ENCODE measurements at places on chromosomes 1 and 21.

DNA sequence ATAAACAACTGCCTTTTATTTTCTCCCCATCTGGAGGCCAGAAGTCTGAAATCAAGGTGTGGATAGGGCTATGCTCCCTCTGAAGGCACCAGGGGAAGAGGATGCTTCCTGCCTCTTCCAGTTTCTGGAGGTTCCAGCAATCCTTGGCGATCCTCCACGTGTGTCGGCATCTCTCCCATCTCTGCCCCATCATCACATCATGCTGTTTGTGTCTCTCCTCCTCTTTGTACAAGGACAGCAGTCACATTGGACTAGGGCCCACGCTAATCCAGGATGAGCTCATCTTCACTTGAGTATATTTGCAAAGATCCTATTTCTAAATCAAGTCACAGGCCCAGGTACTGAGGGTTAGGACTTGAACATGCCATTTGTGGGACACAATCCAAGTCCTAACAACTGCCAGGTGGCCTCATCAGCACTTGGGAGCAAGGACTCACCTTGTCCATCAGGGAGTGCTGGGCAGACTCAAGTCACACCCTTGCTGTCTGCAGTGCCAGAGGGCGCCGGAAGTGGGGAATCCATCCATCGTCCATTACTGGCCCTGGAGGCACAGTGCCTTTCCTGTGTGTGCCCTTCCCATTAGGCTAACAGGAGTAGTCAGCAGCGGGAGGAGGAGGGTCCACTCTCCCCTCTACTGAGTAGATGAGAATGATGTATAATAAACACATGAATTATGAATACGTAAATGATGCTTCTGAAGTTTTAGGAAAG lies 185.4 kb upstream of the AJAP1 start:
- no peak for DNase-seq

- no peak for DNase-seq
Measured at GRCh38 chr1:214423045-214423444, 128.4 kb downstream of the PTPN14 start.

GRCh38 chr1:208002672-208003071 lies 91.7 kb upstream of the CD34 start:
- DNase-seq: no peak

DNA sequence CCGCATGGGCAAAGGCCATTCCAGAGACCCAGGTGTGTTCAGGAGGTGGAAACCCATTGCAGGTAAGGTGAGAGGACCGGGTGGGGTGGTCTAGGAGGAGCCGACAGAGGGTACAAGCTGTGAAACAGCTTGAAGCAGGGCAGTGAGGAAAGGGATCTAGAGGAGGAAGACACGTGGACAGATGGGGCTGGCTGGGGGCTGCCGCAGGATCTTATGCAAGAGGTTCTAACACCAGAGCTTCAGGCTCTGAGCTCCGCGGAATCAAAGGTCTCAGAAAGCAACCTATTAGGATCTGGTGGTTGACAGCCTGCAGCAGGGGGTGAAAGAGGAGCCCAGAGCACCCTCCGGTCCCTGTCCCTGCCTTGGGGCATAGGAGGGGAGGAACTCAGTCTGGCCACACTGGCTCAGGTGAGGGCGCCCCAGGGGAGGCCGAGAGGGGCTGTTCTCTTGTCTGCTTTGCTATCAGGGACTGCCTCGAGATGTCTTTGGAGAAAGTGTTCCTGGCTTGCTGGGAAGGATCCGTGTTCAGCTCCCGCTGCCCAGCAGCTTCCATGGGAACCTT lies 1.9 kb downstream of the TFF1 start:
- no peak for DNase-seq

DNA sequence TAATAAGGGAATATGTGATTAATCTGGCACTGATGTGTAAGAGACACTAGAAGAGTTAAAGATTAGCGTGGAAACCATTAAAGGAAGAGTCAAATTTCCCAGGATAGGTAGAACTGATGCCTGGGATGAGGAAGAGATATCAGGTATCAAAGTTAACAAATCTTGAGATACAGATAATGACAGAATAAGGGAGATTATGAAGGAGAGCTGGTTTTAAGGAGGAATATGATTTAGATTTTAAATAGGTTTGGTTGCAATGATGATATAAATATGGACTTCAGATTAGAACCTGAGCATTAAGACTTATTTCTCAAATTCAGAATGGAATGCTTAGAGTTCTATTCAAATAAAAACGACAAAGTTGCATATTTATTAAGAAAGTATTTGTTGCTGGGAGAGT lies 26.2 kb downstream of the MAGI3 start:
- DNase-seq: no peak

DNA sequence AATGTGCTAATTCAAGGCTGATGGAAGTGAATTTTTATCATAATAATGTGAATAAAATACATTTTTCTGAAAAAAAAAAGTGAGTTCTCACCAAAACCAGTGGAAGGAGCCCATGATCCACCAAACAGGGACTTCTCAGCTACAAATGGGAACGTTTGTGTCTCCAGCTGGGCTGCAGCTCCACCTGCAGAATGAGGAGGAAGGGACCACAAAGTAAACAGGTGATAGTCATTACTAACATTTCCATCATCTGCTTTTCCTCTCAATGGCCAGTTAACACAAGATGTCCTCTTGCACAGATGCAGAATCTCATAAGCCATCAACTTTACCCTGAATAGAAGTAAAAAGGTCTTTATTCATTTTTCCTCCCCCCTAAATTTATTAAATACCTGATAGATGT lies 246.2 kb downstream of the MRPL39 start:
- no peak for DNase-seq

DNA sequence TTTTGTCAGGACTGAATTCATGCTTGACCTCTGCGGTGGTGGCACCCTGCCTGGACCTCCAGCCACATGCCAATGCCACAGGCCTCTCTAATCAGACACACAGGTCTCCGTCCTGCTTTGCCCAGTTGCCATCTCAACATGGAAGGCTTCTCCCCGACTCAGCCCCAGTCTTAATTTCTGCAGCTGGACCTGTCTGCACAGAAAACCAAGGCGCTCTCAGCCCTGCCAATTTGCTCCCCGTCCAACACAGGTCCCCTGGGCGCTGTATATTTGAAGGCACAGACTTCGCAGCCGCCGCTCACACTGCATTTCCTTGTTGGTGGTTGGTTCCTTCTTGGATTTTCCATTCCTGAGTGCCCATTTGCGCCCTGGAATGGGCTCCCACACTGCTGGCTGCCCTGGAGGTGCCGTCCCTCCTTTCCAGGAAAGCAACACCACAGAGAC lies 28.0 kb upstream of the PLEKHG5 start:
- no peak for DNase-seq

- no peak for DNase-seq
Measured at GRCh38 chr1:80444171-80444570, 1356.6 kb upstream of the ADGRL2 start.

GRCh38 chr1:66253330-66253921 lies 280.5 kb upstream of the SGIP1 start:
- peak; percentile 44 for DNase-seq

- DNase-seq: no peak
Measured at GRCh38 chr1:198326915-198327314, 170.1 kb downstream of the NEK7 start.

- no peak for DNase-seq
Measured at GRCh38 chr1:53592521-53592982, 133.4 kb downstream of the DMRTB1 start.

- no peak for DNase-seq
Measured at GRCh38 chr1:40980068-40980452, 564 bp downstream of the CTPS1 start.

- no peak for DNase-seq
Measured at GRCh38 chr1:18234790-18235242, 127.2 kb downstream of the IGSF21 start.

- peak; percentile 60 for DNase-seq
Measured at GRCh38 chr1:209926045-209926444, 12.0 kb upstream of the SYT14 start.

- DNase-seq: no peak
Measured at GRCh38 chr1:65414538-65414937, 5.9 kb upstream of the LEPR start.

GRCh38 chr1:30679201-30679975 lies 44.0 kb downstream of the MATN1 start:
- DNase-seq: no peak

GRCh38 chr1:203796236-203796605 lies 798 bp downstream of the ZBED6 start:
- no peak for DNase-seq

- no peak for DNase-seq
Measured at GRCh38 chr21:38958940-38959691, 153.4 kb downstream of the ETS2 start.

DNA sequence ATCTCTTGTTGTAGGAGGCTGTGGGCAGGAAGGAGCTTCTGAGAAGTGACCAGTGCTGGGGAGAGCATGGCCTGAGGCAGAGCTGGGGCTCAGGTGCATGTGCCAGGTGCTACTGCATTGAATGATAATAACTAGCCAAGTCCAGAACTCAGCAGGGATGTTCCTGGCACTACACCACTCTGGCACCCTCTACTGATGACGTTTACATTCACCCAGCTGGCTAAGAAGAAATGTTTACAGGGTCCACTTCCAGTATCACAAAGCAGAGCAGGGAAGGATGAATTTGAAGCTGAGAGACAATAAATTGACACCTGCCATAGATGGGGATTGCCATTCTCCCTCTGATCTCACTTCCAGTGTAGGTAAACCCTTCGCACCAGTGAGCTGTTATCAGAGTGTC lies 411.8 kb downstream of the SETD4 start:
- DNase-seq: no peak

DNA sequence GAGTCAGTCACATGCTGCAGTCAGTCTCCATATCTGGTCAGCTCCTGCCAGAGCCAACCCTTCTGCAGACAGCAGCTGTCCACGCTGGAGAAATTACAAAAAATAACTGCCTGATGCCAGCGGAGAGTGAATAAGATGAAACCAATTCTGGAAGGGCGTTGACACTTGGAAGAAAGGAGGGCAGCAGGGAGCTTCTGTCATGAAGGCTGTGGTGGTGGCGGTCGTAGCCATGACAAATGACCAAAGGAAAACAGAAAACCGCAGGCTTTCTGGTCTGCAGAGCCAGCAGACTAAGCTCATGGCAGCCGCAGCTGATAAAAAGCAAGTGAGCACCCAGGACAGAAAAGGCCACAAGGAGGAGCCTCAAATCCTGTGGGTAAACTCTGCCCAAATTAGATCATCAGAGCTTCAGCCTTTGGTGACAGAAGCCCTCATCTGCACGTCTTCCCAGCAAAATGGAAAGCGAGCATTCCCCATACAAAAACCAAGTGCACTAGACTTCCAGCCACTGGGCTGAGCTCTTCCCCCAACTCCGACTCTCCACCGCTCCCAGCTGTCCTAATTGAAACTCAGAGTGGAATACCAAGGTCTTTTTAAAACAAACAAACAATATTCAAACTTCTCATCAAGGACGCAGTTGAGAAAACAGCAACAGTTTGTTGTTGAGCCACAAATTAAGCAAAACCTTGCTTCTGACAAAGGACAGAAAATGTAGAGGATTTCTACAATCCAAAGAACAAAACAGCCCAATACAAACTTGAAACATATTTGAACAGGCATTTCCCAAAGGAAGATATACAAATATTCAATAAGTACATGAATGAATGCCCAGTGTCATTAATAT lies 28.7 kb downstream of the RSPH1 start:
- no peak for DNase-seq

GRCh38 chr1:44947063-44947773 lies 39.2 kb downstream of the EIF2B3 start:
- DNase-seq: peak; percentile 81

GRCh38 chr1:37989361-37989930 lies 376 bp downstream of the SF3A3 start:
- no peak for DNase-seq

GRCh38 chr1:112322018-112322417 lies 74.0 kb upstream of the CTTNBP2NL start:
- no peak for DNase-seq

GRCh38 chr21:36725793-36726386 lies 27.0 kb downstream of the SIM2 start:
- DNase-seq: no peak

DNA sequence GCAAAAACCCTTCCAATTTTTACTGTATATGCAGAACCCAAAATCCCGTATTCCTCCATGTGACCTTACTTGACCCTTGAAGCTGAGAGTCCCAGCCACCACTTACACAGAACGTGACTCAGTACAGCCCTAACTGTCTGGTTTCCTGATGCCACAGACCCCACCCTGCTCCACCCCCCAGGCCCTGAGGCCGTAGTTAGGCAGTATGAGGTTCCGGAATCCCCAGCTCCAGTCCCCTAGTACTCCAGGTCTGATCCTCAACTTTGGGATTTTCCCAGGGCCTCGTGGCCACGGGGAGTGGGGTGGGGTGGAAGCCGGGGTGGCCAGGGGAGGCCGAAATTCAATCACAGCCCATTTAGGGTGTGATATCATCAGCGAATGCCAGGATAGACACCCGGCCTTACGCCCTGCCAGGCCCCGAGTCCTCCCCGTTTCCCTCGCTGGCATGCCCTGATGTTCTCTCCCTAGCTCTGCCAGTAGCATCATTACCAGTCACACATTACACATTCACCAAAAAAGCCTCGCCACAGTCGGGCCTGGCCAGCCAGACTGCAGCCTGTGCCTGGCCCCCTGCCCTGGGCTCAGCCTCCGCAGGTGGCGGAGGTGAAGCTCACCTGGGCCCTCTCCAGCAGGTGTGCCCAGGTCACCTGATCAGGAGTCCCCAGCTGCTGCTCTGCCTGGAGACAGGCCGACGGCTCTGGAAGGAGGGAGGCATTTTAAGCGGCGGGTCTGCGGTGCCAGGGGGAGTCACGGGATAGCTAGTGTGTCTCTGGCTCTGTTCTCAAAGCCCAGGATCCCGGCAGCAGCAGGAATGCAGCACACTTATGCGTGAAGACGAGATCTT lies 70.8 kb downstream of the SCCPDH start:
- DNase-seq: no peak

- DNase-seq: no peak
Measured at GRCh38 chr1:7580923-7581753, 190.0 kb upstream of the VAMP3 start.

- no peak for DNase-seq
Measured at GRCh38 chr1:77560741-77561140, 121.7 kb downstream of the ZZZ3 start.

DNA sequence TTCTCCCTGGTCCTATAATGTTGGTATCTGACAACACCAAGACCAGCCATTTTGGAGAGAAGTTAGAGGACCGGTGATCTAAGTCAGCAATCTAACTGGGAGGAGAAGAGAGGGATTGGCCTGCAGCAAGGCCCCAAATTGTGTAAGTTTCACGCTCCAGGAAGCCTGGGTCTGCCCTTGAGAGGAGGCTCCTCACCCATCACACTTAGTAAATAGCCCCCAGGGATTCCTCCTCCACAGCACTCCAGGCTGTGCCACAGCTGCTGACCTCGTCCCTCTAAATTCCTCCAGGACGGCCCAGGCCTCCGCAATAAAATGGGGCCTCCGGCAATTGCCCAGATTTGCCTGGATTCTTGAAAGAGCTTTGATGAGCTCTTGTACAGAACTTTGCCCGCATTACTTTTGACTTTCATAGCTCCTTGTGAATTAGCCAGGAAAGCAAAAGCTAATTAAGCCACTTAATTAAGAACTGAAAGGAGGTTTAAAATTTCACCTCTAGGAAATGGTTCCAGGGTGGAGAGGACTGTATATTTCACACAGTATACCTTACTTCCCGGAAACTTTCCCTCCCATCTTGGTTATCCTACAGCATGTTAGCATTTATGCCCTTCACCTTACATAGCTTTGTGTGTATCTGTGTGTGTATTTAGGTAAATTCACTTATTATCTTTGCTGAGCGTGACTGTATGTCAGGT lies 90.5 kb downstream of the LAMC2 start:
- DNase-seq: no peak

All from pulmonary artery endothelial cell (primary cell).